ENCODE measurements at places on chromosomes 6 and 20.

DNA sequence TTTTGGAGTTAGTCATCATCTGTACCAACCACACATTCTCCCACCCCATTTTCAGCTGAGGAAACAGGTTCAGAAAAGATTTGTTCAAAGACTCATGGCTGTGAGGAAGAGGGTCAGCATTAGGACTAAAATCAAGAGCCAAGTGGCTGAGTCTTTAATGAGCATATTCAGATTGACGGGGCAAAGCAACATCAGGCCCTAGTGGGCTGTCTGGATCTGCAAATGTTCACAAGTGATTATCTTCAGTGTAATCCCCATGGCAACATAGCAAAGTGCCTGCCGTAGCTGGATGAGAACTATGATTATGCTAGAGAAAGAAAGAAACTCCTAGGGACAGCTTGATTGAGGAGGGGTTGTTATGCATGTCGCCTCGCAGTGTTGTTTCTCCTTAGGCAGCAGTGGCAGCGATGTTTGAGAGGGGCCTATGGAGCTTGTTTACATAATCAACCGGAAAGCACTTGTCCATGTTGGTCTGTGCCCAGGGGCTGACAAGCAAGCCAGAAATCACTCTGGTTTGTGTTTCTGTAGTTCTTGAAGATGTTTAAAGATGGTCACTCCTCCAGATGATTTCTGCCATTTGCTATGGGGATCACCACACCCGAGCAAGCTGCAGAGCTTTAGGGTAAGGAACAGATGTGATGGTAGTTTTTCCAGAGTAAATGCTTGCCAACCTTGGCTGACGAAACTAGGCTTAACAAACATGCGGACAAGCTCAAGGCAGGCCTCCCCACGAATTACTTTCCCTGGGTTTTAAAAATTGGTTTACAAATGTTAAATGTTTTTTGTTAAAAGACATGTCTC lies 124.3 kb upstream of the MLIP start:
- DNase-seq = no peak

GRCh38 chr20:408843-409696 lies 971 bp downstream of the RBCK1 start:
- no peak for DNase-seq

GRCh38 chr20:22773344-22773743 lies 189.0 kb upstream of the FOXA2 start:
- DNase-seq = no peak

DNA sequence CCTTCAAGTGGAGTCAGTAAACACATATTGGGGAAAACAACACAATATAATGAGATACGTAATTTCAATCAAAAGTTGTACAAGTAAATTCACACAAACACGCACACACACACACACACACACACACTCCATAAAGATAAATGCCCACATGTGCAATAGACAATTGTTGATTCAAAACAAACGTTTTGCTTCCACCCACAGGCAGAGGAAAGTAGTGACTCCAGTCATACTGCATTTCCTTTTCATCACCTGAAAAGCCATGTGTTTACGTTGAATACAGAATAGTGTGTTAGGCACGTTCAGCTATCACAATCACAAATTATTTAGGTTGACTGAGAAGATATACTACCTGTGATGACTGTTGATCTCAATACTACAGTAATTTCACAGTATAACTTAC lies 443.8 kb upstream of the MANEA start:
- no peak for DNase-seq

DNA sequence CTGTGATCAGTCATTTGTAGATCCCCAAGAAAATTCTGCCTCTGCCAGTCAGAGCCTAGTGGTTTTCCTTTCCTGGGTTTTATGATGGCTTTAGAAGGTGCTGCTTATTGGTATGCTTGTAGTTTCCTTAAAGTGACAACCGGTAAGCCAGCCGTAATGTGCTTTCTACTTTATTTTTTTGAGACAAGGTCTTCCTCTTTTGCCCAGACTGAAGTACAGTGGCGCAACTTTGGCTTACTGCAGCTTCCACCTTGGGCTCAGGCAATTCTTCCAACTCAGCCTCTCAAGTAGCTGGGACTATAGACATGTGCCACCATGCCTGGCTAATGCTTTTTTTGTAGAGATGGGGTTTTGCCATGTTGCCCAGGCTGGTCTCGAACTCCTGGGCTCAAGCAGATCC lies 23.5 kb downstream of the MCM8 start:
- no peak for DNase-seq

DNA sequence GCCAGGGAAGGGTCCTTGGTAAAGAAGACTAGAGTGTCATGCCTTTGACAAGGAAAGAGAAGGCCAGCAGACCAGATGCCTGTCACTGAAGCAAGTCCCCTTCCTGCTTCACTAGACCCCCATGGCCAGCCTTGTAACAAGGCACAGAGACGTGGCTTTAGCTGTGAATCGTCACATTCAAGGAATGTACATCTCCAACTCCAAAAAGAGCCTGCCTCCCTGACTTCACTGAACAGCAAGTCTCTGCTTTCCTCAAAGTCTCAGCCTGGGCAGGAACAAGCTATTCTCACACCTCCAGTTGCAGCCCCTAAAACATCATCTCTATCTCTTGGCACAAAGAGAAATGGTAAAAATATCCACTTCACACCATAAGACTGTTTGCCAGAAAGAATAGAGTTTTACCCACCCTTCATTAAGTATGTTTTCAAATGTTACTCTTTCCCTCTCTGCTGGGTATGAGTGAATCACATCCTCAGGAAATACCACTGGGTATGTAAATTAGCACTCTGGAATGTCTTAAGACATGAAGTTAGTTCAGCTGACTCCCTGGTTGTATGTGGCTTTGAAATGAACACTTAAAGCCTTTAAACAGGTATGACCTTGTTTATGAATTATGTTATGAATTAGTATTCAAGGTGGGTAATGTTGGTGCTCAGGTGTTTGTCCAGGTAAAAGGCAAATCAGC lies 46.4 kb upstream of the NT5E start:
- DNase-seq = no peak

GRCh38 chr6:112113918-112114317 lies 26.5 kb downstream of the FAM229B start:
- no peak for DNase-seq

DNA sequence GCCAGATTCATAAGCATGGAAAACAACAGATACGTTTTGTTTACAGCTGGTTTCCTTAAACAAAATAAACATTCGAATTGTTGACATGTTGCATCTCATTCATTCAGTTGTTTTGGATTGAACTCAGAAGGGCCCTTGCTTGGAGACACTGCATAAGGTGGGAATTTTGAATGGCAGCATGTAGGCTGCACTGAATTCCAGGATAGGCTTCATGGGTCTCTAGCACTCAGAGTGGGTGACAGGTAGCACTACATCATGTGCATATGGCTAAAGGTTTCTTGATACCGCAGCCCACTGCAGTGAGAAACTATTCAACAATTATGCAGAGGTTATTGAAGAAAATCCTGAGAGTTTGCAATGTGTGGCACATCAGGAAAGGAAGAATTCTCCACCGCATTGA lies 1.6 kb downstream of the BEND6 start:
- DNase-seq = no peak

- DNase-seq = no peak
Measured at GRCh38 chr6:168866534-168866933, 387.1 kb downstream of the THBS2 start.

DNA sequence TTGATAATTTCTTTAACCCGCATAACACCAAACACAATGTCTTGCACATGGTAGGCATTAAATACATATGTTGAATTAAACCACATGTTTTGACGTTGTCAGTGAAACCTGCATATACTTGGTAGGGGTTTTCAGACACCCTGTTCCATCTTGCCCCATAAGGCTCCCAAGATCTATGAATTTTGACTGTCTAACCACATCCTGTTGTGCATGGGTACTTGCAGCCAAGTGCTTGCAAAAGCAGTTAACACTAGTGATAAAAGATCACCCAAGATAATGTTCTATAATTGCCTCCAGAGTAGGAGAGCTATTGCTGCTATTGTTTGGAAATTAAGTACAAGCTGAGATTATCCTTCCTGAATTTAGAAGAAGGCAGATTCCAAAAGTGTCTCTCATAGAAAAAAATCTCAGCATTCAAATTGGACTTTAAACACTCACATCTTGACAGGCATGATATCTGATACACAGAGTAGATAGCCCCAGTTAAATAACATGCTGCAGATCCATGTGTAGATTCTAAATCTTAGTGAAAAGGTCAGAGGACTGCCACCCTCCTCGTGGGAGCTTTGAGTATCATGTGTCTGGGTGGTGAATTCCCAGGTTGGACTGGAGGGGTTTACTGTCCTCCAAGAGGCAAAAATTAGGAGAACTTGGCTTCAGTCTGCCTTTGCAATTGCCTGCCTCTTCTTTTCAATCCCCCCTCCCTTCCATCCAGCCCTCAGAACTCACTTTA lies 25.8 kb upstream of the CCN6 start:
- peak; percentile 47 for DNase-seq

DNA sequence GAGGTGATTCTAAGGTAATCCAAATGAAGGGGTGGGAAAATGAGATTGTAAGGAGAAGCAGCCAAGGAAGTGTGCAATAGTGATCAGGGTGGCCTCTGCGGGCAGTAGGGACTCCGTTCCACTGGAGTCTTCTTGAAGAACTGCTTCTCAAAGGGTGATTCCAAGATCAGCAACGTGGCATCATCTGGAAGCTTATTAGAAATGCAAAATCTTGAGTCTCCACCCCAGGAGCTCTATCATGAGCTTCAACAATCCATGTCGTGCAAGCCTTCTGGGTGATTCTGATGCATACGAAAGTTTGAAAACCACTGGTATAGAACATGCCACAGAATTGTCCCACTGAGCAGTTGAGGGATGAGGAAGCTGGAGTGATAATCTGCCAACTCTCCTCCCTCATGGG lies 31.4 kb downstream of the SCP2D1 start:
- no peak for DNase-seq

- DNase-seq = no peak
Measured at GRCh38 chr6:154297210-154297609, 59.4 kb downstream of the IPCEF1 start.

- no peak for DNase-seq
Measured at GRCh38 chr6:70753870-70754380, 86.2 kb downstream of the SMAP1 start.

DNA sequence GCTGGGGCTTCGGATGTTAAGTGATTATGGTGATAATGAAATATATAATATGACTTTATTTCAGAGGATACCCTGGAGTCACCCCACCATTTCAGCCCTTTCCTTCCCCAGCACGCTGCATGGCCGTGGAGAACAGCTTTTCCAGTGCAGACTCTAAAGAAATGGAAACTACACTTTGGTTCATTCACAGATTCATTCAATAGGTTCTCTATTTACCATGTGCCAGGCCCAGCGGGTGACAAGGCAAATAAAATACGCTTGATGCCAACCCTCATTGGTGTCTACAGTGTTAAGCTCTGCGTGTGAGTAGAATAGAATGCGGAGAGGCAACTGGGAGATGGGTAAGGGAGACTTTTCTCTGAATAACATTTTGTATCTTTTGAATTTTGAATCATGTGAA lies 89.7 kb downstream of the TCP11 start:
- DNase-seq = no peak

DNA sequence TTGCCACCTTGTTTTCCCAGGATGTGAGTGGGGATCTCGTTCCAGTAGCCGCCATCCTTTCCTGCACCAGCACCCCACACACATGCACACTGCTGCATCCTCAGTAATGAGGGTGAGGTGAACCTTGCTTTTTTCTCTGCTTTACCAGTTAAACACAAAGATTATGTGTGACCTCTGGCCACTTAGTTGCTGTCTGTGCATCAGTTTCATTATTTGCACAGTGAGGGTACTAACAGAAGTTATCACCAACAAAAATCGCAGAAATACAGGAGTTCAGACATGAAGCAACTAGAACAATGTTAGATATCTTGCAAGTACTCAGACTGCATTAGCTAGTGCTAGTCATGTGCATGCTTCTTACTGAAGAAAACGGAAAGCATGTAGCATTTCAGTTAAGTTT lies 17.4 kb upstream of the DACT2 start:
- DNase-seq = no peak

- no peak for DNase-seq
Measured at GRCh38 chr20:63235399-63235983, at the start of gene BIRC7. TSS of gene BIRC7 (plus strand) at chr20:63235905. CDS start at chr20:63236097, 192 bp downstream.

GRCh38 chr20:39706184-39706663 lies 744.1 kb downstream of the DHX35 start:
- no peak for DNase-seq

GRCh38 chr6:42199106-42199981 lies 4.6 kb upstream of the GUCA1B start:
- no peak for DNase-seq

DNA sequence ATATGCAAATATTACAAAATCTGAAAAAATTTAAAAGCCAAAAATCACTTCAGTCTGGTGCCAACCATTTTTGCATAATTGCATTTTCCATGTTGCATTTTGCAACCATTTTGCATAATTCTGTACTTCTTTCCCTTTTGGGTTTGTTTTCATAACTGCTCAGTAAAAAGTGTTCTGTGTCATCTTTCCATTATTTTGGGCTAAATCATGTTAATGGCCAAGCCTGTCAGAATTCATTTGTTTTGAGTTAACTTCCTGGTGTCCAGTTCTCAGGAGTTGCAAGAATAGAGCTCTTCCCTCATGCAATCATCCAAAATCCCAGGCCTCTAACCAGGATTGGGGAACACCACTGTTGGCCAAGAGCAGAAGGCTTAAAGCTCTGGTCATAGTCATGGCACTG lies 133.6 kb downstream of the MTHFD1L start:
- no peak for DNase-seq

GRCh38 chr20:18795366-18795765 lies 18.2 kb upstream of the SCP2D1 start:
- DNase-seq = no peak

- no peak for DNase-seq
Measured at GRCh38 chr20:61812121-61812844, 253.4 kb downstream of the TAF4 start.

DNA sequence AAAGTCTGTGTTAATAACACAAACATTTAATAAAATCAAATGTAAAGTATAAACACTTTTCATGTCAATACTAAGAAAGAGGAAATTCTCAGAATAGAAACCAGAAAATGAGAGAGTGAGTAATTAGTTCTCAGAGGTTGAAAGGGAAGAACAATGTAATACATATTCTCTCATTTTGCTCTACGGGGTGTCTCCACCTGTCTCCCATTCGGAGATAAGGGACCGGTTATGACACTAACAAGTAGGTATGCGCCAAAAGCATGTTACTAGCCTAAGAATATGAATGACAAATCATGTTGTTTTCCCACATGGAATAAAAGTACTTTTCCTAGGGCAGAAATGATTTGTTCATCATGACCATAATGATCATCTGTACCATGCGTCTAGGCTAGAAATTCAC lies 35.6 kb upstream of the PRELID3B start:
- DNase-seq = no peak

- DNase-seq = no peak
Measured at GRCh38 chr20:63176034-63176426, 39.9 kb downstream of the YTHDF1 start.

DNA sequence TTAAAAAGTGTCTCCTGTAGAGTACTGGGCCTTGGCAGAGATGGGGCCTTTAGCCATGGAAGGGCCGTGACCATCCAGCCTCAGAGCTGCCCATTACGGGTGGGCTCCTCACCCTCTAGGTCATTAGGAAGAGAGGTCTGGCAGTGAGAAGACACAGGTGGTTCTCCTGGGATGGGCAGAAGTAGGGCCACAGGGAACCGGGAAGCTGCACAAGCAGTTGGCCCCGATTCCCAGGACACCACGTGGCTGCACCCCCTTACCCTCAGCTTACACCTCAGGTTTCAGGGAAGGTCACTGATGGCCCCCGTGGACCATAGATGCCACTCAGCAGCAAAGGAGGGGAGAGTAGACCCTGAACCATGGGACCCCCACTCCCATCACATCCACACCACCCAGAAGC lies 1.6 kb downstream of the RAET1G start:
- DNase-seq = no peak
